Activated CD8-positive, alpha-beta memory T cell treated with anti-CD3 and anti-CD28 coated beads for 48 hours (primary cell): ENCODE measurements at places on chromosomes 4 and X.
A peak's percentile ranks its signal among the peaks of the same experiment; 100 is the strongest.

- no peak for DNase-seq
Observed at GRCh38 chrX:110723844-110724243, 71.8 kb downstream of the CHRDL1 start.

DNA sequence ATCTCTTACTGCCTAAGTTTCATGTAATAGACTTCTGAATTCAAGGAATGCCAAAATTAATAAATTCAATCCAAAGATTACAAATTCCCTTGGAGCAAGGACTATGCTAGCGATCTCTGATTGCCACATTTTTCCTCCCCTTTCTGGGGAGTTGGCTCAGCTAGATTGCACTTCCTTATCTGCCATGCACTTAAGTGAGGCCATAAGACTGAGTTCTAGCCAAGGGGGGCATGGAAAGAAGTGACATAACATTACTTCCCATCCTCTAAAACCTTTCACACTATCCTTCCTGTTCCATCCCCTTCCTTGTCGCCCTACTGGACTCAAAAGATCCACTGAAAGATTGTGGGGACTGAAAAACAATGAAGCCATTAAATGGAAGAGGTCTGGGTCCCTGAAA, 53.8 kb upstream of the TXK start:
- no peak for DNase-seq

GRCh38 chr4:181204109-181204508, 1039.1 kb upstream of the TENM3 start:
- DNase-seq, result no peak

GRCh38 chr4:90958256-90958895, 831.2 kb downstream of the CCSER1 start:
- no peak for DNase-seq

DNA sequence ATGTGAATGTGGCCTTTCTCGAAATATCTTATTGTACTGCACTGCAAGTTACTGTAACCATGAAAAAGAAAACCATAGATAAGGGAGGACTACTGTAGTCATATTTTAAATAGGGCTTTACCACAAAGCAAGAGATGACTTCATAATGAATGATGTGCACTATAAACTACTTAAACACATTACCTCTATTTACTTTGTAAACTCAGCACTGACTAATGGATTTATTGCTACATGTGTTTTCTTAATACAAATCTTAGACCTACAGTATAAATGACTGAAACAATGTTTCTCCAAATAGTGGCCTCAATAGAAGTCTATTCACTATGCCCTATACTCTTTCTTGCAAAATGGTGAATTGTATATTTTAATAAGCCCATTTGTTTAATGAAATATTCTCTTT, 61.1 kb downstream of the HDX start:
- no peak for DNase-seq

- no peak for DNase-seq
Observed at GRCh38 chr4:103936653-103937145, 216.9 kb upstream of the TACR3 start.

GRCh38 chr4:1833307-1834046, 22.5 kb downstream of the LETM1 start:
- DNase-seq, result no peak

DNA sequence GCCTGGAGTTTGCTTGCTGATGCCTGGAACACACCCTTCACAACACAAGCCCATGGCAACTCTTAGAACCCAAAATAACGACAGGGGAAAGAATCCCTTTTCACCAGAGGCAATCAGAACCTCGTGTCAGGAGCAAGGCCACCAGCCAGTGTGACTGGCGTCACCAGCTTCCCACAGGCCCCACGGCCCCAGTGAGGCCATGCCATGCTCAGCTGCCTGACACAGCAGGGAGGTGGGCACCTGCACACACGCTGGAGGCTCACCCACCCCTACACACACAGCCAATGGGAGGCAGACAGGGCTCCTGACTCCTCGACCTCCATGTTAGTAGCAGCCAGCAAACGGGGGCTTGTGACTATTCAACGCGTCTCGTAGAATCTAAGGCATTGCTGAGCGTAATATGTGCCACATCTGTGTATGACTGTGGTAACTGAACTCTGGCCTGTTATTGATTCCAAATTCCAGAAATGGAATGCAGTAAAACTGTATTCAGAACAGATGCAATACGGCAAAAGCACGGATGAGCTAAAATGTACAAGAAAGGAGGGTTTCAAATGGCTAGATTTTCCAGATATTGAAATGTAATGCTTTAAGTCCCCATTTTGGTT, 28.5 kb downstream of the RNF212 start:
- DNase-seq, result no peak

DNA sequence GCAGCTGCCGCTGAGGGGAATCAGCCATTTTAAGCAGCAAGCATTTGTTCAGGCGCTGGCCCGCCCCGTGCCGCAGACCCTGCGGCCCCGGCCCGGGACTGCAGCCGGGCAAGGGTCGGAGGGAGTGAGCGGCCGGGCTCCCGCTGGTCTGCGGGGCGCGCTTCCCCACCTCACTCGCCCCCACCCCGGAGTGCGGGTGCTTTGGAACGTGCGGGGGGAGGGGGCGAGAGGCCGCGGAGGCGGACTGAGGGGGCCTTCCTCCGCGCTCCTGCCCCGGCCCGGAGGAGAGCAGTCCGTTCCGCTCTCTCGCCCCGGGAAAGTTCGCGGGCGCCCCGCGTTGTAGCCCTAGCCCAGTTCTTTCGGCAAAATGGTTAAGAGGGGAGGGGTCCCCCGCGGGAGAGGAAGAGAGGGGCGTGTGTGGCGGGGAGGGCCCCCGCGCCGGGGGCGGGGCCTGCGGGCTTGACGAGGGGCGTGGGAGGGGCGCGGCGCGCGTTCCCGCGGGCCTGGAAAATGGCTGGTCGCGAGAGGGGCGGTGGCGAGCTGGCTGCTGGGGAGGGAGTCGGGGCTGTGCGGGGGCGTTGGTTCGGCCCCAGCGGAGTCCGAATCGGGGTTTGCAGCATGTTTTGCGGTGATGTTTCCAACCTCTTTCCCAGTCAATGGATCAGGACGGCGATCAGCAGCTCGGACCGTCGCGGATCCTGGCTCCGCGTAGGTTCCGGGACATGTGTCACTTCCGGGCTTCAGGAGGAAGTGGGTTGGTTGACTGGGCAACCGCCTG, 942 bp downstream of the ING2 start:
- peak; percentile 74 for DNase-seq

DNA sequence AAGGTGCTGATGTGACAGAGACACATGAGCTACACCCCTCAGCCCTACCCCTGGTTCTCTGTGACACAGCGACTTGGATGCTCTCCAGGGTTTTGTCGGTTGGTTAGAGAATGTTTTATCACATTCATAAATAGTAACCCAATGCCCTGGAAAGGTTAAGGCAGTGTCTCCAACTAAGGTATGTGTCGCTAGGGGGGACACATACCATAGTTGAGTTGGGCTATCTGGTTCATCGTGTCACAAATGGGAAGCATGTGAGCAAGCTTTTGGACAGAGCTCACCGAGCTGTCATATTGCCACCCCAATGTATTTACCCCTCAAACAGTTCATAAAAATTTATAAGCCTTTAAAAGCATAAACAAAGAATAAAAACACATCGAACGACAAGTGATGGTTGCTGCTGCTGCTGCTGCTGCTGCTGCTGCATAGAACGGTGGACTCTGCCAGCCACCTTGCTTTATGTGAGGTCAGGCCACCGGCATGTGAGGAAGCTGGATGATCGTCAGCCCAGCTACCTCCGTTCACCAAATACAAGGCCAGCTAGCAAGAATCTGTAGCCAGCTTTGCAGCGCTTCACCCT, 55.9 kb downstream of the STOX2 start:
- DNase-seq, result no peak

GRCh38 chrX:131752493-131753198, 208.8 kb downstream of the OR13H1 start:
- DNase-seq, result no peak

- no peak for DNase-seq
Observed at GRCh38 chr4:122997463-122998101, 75.2 kb upstream of the NUDT6 start.

DNA sequence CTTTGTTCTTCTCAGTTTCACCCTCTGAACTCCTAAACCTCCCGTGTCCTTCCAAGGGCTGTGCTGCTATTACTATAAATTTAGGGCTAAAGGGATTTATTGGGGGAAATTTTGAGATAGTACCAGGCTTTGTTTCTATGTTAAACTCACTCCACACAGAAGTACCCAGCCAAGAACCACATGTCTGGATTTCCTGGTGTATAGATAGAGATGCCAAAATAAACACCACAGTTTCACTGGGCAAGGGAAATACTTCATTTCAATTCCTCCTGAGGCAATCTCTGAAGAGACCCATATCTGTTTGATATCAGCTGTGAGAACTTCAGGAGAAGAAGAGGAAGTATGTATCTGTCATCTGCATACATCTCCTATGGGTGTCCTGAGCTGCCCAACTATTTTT, 21.7 kb upstream of the CLNK start:
- no peak for DNase-seq

- no peak for DNase-seq
Observed at GRCh38 chr4:31998807-31999206, 1278.6 kb downstream of the PCDH7 start.
